ENCODE measurements at places on chromosomes 5 and 9.
A peak's percentile ranks its signal among the peaks of the same experiment; 100 is the strongest.

DNA sequence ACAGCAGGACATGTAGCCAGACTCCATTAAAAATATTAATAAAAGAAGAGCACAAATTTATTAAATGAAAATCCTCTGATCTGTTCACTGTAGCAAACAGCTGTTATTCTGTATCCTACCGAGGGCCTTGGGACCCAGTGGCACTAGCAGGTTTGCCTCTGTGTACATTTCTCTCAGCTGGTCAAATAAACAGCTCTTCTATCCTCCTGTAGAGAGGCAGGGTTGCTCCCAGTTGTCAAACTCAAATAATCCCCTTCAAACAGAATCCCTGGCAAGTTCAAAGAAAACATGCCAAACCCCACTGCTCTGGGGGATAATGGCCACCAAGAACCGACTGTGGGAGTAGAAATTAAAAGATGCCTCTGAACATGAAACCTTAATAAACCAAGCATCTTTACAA, 1262.0 kb upstream of the DMAC1 start:
- no peak for DNase-seq

DNA sequence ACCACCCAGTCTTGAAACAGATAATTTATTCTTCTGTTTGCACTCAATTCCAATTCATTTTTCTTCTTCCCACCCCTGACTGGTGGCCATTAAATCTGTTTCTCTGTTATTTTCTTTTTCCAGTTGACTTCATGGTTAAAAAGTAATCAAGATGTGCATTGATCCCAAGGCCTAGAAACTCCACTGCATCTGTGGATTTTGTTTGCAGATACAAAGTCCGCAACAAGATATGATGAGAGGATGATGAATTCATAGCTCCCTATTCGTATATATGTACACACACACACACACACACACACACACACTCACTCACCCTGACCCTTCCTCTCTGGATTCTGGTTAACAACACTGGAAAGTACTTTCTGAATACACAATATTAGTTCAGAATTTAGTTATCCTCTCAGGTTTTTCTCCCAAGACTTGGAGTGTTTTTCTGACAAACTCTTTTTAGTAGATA, 52.4 kb downstream of the CD180 start:
- DNase-seq = no peak

GRCh38 chr5:79955941-79956670, 35.0 kb downstream of the MTX3 start:
- DNase-seq = no peak

- no peak for DNase-seq
Observed at GRCh38 chr5:139960723-139961383, 82.2 kb downstream of the NRG2 start.

- no peak for DNase-seq
Observed at GRCh38 chr5:109247986-109248385, 161.8 kb downstream of the PJA2 start.

DNA sequence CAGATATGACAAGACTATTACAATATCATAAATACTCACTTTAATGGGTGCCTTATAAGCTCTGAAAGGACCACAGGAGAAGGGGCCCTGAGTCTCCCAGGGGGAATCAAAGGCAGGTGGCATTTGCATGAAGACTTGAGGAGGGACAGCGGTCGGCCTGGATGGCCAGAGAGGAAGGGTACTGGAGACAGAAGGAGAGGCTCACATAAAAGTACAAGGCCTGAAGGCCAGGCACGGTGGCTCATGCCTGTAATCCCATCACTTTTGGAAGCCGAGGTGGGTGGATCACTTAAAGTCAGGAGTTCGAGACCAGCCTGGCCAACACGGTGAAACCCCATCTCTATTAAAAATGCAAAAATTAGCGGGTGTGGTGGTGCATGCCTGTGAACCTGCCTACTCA, 29.1 kb upstream of the LMX1B start:
- no peak for DNase-seq

DNA sequence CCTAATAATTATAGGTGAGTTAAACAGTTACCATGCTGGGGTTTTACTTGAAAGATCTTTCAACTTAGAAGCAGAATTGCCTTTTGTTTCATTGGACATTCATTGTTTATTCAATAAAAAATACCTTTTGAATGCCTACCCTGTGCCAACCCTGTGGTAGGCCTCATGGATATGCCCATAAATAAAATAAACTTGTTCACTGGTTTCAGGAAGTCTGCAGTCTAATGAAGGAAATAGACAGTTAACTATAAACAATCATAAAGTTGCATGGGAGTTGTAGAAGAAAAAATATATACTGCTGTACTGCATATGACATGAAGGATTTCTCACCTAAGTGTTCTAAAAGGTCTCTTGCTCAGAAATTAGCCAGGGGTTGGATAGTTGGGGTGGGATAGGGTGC, 5.3 kb upstream of the GPR21 start:
- DNase-seq = no peak

GRCh38 chr9:86093788-86094555, 5.4 kb downstream of the GOLM1 start:
- peak; percentile 21 for DNase-seq

- no peak for DNase-seq
Observed at GRCh38 chr5:179803651-179804554, 2.8 kb downstream of the MGAT4B start.

- DNase-seq = no peak
Observed at GRCh38 chr5:115463983-115464382, 80.6 kb downstream of the FEM1C start.

DNA sequence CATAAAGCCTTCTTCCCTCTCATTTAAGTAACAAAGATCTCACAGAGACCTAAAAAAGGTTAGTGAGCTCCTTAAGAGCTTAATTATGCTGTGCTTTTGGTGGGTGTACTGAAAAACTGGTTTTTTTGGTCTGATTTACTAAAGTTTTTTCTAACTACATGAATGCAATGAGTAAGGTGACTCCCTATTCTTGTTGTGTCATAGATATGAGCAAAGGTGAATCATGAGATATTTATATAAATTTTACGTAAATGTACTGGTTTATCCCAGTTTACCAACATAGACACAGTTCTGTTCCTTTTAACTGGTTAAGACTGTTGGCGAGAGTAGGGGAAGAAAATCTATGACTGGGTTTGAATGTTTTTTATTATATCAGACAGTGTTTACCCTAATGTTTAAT, 250.5 kb downstream of the NR2F1-AS1 start:
- DNase-seq = no peak

GRCh38 chr5:124790301-124790894, 44.0 kb upstream of the ZNF608 start:
- DNase-seq = no peak

- no peak for DNase-seq
Observed at GRCh38 chr9:36780186-36780585, 207.5 kb downstream of the MELK start.

DNA sequence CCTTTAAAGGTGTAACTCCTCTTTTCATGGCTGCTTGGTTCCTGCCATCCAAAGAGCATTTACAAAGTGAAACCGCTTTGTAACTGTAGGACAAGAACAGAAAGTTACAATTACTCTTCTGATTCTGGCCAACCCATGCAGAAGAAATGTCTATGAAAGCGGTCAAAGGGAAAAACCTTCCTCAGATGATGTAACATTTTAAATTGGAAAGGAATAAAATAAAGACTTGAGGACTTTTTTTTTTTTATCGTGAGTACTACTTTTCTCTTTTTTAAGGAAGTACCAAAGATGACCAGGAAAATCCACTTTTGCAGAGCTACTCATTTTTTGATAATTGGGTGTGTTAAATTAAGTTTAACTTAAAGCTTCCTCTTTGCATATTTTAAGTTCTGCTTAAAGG, 13.0 kb upstream of the C9orf72 start:
- DNase-seq = no peak

DNA sequence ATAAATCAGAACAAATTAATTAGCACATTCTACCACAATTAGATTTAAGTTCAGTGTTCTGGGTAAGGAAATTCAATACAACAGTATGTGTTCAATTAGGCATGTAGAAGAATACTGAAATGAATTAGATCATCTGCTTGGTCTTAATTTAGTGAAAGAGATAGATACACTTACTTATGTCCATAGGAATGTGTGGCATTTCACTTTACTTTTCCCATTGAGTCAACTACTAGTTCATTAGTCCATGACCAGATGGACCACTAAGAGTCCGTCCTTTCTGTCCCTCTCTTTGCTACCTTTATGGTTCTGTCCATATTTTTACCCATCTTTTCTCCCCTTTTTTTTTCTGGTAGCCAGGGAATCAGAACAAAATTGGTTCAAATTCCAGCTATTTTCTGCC, 276.9 kb downstream of the OSTF1 start:
- no peak for DNase-seq

DNA sequence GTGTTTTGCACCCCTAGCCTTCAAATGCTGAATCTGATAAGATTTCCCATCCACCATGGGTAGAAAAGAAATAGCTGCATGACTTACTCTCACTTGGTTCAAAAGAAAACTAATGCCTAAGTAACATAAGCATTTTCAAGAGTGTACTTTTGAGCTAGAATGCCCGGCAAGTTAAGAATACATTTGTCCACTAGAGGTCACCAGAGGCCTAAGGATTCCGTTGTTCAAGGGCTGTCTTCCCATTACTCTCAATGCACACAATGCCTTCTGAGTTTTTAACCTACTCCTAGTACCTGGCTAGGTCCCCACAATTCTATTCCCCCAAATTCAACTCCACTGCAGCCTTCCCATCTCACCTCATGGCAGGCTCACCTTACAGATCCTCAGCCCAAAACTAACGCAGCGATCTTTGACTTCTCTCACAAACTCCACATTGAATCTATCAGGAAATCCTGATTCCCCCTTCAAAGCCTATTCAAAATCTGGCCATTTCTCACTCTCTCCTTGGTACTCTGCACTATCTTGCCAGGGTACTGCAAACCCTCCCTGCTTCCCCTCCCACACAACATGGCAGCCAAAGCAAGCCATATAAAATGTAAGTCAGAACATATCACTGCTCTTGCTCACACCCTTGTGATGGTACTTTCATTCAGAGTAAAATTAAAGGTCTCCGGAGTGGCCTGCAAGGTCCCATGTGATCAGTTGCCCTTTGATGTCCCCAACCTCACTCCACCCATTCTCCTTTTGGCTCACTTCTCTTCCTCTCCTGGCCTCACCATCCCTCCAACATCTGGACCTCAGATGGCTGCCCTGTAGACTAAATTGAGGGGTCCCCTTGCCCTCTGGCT, 13.4 kb downstream of the OXCT1 start:
- no peak for DNase-seq

DNA sequence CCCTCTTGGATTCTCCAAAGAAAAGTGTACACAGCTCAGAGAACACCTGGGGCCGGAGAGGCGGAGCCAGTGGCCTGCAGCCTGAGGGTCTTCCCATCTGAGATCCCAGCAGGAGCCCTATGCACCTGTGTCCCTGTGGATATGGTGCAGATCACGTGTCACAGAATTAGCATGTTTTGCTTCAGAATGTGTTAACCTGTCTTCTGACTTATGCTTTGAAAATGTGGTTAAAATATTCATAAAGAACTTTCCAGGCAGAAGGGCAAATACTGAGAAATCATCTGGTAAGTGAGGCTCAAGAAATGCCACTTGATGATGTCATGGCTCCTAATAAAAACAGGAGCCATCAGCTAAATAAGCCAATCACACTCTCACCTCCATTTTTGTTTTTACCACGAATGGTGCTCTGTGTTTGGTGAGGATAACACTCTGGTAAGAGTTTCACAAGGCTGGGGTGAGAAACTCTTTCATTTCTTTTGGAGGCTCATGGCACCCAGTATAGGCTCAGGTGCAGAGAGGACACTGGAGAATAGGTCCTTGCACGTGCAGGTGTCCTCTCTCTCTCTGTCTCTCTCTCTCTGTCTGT, 279.8 kb downstream of the FSTL4 start:
- DNase-seq = no peak

DNA sequence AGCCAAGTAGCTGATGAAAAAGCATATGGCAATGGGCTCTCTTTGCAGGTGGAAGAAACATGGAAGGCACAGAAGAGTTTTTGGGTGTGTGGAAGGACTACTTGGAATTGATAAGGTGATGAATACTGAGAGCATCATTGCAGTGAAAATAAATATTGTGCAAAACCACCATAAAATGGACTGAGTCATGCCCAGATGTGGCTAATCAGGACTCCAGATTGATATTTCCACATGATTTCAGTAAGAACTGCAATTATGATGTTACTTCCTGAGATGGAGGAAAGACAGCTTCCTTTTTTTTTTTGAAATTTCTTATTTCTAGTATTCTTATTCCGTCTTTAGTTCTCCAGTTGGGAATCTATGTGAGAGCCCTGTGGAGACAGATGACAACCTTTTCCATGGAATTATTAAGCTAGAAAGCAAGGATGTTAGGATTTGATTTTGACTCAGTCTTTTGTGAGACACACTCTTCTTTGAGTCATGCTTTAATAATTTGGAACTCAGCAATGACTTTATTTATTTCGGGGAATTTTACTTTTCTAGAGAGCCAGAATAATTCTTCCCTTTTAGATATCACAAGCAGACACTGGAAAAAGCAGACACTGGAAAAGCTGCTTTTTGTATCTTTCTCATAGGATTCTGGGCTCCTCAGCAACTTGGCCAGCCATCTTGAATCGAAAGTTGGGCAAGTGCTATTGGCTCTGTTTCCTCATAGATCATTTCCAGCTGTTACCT, 94.2 kb upstream of the VCAN start:
- no peak for DNase-seq

DNA sequence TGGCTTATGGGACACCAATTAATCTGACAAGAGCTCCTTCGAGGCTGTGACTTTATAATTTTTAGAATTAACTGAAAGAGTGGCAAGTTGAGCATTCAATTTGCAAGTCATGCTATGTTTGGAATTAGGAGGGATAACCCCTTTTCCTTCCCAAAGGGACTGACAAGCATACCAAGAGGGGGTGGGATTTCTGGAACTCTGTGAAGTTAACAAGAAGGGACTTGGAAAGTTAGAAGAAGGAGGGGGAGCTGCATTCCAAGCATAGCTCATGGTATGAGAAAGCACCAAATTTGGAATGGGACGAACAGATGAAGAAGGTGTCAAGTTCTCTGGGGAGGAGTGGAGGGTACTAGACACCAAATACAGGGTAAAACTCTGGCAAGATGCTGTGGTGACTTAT, 8.9 kb upstream of the PALM2AKAP2 start:
- no peak for DNase-seq

- DNase-seq = no peak
Observed at GRCh38 chr9:110125207-110125751, 82.7 kb downstream of the C9orf152 start.

DNA sequence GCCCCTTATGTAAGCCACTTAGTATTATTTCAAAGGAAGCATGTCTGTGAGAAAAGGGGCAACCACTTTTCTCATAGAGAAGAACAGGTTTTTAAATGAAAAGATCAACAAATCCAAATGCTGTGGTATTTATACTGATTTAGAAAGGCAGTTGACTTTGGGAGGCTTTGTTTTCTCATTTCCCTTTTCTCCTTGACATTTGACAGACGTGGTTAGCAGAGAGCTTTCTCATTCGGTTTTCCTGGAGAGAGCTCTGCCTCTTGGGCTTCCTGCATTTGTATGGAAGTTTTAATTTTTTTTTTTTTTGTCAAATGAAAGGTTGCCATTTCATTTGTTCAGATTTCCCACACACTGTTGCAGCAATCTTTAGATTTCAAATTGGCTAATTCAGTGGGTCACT, 62.5 kb downstream of the EXOSC2 start:
- no peak for DNase-seq

GRCh38 chr9:114449236-114449635, 56.0 kb downstream of the WHRN start:
- DNase-seq = no peak

- no peak for DNase-seq
Observed at GRCh38 chr5:162242416-162242815, 174.8 kb downstream of the GABRG2 start.
